Ovary (tissue), 10 donors: ENCODE measurements at places on chromosomes 2 and 18. TPM values are rescaled to one million over a fixed set of nuclear protein-coding genes. Genes with fewer than 3 reads are reported as not detected.
A peak's percentile ranks its signal among the peaks of the same experiment; 100 is the strongest.

Gene REG3A
- not detected for total RNA-seq

Gene CHRND
- not detected for total RNA-seq

Gene RFX8
- total RNA-seq, result 0.36 TPM

Gene DYNAP
- not detected for total RNA-seq

Gene KLHL30
- total RNA-seq, result 0.74 TPM

Gene RIT2
- total RNA-seq, result not detected

DNA sequence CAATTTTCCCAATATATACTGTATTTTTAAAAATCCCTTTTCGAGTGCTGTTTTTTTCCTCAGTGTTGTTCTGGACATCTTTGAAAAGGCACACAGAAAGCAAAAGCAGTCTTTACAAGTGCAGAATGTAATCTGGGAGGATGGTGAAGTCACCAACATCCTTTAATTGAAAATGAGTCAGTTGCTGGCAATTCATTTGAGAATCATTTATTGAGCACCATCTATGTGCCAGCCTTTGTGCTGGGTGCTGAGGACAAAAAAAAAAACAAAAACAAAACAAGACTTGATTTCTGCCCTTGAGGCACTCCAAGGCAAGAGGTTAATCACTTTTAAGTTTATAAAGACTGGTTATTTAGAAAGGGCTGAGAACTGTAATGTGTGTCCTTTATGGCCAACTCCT is 46.7 kb upstream of the ACVR1 start:
- no peak for DNase-seq

GRCh38 chr18:32324181-32324580 is 134.3 kb downstream of the MEP1B start:
- peak; percentile 53 for DNase-seq

DNA sequence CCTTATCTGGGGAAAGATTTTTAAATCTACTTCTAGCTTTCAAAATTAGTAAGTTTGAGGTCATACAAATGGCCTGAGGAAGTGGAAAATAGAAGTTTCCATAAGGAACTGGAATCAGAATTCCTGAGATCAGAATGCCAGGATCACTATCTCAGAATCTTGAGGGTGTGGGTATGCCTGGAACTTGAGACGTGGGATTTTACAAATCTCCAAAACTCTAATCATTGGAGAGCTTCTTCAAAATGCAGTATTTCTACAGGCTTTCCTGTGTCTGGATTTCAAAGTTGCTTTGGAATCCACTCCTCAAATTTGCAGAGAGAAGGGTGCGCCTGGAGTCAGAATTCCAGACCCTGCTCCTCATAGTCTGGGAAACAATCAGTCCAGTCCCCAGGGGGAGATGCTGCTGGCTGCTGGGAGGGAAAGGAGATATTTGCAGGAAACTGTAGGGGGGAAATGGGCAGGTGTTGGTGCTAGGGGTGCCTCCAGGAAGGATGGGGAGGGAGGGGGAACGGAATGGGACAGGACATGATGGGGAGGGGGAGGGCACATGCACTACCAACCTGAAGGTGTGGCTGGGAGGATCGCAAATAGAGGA is 31.0 kb upstream of the CATIP start:
- no peak for DNase-seq

DNA sequence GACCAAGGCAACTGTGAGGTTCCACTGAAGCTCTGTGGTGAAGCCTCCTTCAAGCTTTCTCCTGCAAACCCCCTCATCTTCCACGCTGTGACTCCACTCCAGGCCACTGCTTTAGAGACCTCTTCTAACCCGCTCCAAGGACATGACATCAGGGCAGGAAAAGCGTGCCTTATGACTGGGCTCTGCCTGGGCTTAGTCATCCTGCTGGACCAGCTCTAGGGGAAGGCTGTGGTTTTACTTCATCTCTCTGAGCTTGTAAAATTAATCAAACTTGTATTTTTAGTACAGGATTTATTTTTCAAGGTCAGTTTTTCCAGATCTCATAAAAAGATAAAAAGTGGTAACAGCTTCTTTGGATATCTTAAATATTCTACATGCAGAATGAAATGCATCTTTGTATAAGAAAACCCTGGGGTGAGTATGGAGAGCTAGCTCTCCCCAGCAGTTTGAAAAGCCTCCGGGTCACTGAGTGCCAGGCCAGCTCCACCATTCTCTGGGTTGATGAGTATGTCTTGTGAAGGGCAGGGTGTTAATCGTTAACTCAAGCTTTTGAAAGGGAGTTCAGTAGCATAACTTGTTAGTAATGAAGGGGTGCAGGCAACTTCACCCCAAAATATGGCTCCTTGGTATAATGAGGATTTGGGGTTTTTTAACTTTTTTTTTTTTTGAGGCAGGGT is 33.1 kb upstream of the YPEL5 start:
- no peak for DNase-seq

GRCh38 chr18:62655520-62656219 is 59.7 kb upstream of the PHLPP1 start:
- DNase-seq, result no peak

- no peak for DNase-seq
These were observed 105.0 kb downstream of the LTBP1 start for GRCh38 chr2:33051586-33052360.

DNA sequence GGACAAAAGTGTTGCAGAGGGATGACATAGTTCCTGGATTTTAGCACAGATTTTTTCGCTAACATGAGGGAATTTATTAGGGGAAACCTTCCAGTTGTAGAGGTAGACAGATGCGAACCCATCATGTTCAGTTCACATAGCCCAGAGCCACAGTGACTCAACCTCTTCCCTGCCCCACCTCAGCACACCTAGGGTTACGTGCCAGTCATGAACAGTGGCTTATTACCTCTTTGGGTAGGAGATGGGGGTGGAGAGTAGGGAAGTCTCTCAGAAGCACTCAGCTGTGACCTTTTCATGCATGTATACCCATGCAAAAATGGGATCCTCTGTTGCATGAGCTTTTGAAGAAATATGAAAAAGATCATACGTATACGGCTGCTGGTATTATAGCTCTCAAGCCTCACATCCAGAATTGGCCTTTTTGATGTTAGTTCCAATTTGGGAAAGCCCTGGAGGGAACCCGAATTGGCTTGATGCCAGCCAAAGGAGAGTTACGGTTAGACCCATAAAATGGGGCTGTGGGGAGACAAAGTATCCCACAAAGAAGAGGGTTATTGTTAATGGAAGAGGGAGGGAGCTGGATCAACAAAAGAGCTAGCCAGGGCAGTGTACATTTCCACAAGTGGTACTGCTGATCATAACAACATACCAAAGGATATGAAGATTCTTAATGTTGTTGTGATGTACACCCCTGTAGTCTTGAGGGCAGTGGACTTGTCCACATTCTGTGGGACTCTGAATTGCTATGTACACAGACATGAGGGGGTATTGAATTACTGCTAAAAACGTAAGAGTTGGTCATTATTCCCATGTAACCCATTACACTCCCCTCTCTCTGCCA is 4.9 kb downstream of the TANC1 start:
- DNase-seq, result no peak

DNA sequence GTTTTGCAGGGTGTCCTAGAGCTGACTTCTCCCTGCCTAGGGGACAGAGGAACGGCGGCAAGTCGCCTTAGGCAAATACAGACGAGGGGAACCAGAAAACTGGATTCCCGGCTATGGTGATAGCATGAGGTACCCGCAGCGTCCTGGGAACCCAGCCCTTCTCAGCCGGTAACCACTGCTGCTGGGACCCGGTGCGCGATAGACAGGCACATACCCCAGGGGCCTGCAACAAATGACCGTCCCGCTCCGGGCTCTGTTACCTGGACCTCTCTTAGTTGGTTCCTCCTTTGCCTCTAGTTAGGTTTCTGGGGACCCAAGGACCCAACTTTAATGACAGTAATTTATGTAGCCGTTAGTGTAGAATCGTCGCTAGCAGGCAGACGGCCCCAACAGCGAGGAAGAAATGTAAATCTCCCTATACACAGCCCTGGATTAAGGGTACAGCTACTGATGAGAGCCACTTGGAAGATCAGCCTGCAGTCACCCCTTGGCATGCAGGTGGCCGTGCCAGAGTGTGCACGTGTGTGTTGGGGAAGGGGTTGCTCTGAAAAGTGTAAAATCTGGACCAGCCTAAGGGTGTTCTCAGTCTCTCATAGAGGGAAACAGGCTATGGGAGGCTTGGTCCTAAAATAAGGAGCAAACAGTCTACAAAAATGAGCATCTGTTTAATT is 819 bp upstream of the SERPINE2 start:
- no peak for DNase-seq

- no peak for DNase-seq
These were observed 129.1 kb downstream of the MYO3B start for GRCh38 chr2:170307052-170307451.

DNA sequence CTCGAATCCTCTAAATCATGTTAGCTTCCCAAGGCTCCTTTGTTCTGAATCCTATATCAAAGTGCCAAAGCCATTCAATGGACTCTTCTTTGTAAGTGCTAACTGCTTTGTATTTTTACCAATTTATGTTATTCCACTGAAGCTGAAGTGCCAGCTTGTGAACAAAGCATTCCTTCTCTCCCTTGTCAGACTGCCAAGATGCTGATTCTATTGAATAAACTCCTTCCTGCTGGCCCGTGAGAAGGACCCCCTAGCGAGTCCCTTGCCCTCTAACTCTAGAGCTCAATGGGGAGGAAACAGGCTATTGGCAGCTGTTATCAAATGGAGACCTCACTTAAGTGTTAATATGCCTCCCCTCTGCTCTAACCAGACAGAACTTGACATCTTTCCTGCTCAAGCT is 1097.9 kb upstream of the CNTNAP5 start:
- no peak for DNase-seq

GRCh38 chr18:61735564-61736102 is 157.2 kb downstream of the RNF152 start:
- no peak for DNase-seq

- no peak for DNase-seq
These were observed 448.7 kb upstream of the VRK2 start for GRCh38 chr2:57597940-57598339.

DNA sequence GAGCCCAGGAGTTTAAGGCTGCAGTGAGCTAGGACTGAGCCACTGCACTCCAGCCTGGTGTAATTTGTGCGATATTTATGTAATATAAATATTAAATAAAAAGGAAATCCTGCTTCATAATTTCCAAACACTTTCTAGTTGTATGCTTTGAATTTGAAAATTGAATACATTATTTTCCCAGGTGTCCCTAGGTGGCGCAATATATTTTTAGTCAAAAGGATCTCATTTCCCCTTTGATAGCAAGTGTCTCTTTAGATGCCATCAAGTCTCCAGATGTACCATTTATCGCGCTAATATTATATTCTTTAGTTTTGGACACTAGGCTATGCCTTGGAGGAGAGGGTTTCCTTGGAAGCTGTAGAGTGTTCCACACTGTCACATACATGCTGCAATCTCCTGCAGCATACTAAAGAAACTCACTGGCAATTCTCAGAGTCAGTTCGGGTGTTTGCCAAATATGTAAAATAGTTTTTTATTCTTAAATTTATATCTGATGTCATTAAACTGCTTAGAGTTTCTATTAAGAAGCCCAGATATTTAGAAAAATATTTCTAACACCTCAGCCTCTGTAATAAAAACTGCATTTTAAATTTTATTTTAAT is 5.6 kb upstream of the WDR7 start:
- no peak for DNase-seq

- DNase-seq, result no peak
These were observed 310.9 kb downstream of the KIAA1328 start for GRCh38 chr18:37139876-37140275.

- DNase-seq, result peak; percentile 30
These were observed 20.5 kb upstream of the IL1RL2 start for GRCh38 chr2:102166189-102166845.

DNA sequence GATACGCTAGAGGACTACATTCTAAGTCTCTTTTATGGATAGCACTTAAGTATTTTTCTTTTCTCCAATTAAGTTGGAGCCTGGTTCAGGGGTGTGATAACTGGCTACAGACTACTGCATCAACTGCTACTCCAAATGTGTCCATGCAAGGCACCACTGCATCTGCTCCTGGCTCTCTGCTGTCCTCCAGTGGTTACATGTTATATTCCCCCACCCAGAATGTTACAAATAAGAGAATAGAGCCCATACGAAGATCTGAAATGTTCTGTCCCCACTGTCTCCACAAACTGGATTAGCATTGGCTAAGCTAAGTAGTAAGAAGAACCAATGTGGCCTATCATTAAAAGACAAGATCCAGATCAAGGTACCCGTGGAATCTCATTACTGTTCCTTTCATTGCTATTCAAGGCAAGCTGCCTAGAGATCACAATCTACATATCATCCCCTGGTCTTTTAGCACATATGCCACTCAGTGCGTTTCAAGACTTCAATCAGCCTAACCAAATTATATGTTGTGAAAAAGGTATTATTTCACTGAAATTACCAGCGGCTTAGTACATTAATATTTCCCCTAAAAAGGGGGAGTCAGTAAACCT is 308.3 kb upstream of the SLC8A1 start:
- DNase-seq, result no peak

DNA sequence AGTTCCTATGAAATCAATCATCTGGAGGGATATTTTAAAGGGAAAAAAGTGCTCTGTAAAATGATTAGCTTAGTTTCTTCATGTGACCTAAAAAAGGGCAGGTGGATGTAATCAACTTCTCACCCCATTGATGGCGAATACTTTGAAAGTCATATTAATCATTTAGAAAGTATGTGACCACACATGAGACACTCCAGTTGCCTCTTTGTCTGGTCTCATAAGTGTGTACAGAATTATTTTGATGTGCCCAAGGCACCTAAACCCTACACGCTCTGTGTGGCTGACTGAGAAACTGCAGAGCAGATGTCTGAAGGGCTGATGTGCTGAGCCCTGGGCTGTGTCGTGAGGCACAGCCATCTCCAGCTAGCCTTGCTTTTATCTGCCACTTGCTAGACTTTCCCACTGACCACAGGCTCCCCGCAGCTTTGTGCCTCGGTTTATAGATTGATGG is 26.9 kb downstream of the SGPP2 start:
- DNase-seq, result no peak

DNA sequence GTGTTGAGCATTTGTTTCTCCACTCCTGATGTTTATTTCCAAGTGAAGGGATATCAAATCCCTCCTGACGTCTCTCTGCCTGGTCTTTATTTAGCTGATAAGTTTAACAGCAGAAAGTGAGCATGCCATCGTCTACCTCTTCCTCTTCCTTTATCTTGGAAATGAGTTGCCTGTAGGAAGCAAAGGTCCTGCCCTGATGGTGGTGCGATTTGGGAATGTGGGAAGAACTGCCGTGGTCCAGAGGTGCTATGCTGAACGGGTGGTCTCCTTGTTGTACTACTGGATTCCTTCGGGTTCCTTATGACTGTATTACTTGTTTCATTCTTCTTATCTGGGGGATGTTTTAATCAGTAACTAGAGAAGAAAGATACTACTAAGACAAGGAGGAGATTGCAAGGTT is 217.5 kb downstream of the PMAIP1 start:
- no peak for DNase-seq
